Head of caudate nucleus (tissue), 42 donors: ENCODE measurements at places on chromosomes 6 and 20.

DNA sequence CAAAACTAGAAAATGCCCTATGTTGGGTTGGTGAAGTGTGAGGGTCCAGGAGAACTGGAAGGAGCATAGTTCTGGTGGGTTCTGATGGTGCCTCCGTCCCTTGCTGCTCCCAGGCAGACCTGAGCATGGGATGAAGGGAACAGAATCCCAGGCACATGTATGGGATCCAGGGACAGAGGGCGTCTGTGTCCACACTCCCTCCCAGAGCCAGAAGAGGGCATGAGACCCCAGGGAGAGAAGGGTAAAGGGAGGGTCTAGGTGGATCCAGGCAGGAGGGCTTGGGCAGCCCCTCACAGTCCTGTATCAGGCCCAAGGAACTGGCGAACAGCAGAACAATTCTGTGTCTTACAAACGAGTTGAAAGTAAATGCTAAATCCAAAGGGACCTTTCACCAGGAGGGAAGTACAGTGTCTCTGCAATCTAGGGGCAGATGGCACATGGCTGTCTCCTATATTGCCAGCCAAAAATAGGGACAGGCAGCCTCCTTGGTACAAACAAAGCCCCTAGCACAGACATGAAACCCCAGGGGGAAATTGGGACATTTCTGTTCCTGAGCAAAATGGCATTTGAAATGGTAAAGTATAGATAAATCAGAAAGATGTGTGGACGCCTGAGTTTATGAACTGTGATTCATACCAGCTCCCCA, 2.5 kb upstream of the BPIFA1 start:
- no peak for DNase-seq

DNA sequence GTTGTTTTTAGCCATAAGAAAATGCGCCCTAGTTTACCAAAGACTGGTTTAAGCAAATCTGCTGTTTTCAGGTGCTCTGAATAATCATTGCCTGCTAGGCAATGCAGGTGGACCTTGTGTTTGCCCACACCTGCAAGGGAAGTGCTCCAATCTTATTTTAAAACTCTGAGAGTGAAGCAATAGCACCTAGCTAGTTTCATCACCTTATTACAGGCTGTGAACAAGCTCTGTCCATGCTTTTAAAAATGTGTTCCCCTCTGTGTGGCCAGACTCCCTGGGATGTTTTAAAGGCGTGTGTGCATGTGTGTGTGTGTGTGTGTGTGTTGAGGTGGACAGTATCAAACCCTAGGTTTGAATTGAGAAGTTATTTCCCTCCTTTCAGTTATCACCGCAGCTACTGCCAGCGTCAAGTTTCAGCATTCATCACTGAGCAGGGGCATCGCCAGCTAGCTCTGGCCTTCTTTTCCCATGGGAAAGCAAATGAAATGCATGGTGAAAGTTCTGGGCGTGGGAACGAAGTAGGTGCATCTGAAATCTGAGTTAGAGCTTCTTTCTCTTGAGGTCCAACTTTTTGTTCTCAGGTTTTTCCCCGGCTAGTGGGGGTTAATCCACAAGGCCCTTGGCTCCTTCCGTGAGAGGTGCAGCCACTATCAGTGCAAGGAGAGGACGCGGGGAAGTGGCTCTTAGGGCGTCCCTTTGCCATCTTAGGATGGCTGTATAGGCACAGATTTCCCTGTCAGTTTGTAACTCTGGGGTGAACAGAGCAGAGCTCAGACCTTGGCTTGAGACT, 30.8 kb downstream of the DUSP22 start:
- no peak for DNase-seq

GRCh38 chr6:152099446-152100182, 292.1 kb downstream of the ESR1 start:
- no peak for DNase-seq

- no peak for DNase-seq
These were observed 181.8 kb downstream of the HIVEP2 start for GRCh38 chr6:142763205-142763604.

DNA sequence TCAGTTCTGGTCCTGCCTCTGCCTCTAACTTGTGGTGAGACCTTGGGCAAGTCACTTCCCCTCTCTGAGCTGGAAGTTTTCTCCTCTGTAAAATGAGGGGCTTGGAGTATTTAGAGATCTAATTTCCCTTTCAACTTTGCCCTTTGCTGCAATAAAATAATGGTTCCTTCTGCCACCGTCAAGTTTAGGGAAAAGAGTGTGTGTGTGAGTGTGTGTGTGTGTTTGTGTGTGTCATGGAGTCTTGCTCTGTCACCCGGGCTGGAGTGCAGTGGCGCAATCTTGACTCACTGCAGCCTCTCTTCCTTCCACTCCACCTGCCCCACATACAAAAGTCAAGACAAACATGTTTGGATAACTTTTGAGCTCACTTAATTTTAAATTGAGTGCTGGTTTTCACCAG, 39.2 kb upstream of the PIM1 start:
- no peak for DNase-seq

DNA sequence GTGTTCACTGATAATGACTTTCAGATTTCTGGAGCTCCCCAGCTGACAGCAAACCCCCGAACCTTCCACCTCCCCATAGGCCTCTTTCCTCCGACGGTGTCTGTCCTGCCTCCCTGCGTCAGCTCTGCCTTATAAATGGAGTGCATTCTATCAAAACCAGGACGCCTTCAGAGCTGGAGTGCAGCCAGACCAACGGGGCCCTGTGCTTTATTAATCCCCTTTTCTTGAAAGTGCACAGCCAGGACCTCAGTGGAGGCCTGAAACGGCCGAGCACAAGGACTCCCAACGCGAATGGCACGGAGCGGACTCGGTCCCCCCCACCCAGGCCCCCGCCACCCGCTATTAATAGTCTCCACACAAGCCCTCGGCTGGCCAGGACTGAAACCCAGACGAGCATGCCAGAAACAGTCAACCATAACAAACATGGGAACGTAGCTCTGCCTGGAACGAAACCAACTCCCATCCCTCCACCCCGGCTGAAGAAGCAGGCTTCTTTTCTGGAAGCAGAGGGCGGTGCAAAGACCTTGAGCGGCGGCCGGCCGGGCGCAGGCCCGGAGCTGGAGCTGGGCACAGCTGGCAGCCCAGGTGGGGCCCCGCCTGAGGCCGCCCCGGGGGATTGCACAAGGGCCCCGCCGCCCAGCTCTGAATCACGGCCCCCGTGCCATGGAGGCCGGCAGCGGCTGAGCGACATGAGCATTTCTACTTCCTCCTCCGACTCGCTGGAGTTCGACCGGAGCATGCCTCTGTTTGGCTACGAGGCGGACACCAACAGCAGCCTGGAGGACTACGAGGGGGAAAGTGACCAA, 42.3 kb upstream of the NAA20 start:
- DNase-seq: peak; percentile 86

DNA sequence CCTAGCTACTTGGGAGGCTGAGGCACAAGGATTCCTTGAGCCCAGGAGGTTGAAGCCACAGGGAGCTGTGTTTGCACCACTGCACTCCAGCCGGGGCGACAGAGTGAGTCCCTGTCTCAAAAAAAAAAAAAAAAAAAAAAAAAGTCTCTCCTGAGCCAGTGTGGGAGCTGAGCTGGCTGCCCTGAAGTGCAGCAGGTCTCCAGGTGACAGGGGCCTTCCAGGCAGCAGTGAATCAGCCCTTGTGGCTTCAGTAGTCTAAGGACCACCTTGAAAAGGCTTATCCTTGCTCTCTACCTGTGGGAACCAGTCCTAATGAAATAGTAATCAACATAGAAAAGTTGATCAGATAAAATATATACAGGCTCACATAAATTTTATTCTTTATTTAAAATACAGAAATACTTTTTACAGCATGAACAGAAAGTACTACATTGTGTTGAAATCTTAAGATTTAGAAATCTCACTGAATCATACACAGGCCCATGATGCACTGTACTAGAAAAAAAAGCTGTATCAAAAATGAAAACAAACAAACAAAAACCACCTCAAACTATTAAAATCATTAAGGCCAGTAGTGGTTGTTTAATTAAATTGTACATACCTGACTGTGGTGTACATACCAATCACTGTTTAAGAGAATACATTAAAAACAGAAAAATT, 128.9 kb downstream of the SCML4 start:
- DNase-seq: no peak

DNA sequence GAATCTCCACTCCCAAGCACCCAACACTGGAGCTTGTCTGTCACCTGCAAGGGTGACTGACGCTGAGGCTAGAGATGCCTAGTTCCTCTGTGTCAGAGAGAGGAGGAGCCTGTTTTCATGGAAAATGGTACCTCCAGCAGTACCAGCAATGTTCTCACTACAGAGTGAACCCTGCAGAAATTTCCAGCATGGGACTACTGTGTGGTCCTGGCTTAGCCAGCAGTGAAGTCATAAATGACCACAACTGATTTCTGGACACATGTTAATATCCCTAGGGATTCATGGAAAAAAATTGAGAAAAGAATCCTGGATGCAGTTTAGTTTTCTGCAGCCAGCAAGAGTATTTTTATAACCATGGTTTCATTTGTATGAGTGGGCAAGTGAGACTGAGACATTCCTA, 468.1 kb downstream of the CD83 start:
- DNase-seq: no peak

GRCh38 chr6:138546733-138547185, 47.5 kb upstream of the NHSL1 start:
- DNase-seq: no peak

DNA sequence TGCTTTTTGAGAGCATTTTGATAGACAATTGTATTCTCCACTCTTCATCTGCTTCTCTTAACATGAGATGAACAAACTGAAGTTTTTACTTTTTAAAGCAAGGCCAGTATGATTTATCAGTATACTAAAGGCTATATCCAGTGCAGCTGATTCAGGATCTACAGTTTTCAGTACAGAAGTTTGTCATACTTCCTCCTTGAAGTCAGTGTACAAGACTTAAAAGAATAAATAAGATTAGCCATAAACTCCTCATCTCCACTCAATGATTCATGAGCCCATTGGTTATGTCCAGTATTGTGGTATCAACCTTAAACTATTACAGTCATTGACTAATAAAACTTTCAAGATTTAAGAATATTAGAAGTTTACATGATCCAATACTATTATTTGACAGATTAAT, 374.8 kb upstream of the EPHA7 start:
- DNase-seq: no peak

DNA sequence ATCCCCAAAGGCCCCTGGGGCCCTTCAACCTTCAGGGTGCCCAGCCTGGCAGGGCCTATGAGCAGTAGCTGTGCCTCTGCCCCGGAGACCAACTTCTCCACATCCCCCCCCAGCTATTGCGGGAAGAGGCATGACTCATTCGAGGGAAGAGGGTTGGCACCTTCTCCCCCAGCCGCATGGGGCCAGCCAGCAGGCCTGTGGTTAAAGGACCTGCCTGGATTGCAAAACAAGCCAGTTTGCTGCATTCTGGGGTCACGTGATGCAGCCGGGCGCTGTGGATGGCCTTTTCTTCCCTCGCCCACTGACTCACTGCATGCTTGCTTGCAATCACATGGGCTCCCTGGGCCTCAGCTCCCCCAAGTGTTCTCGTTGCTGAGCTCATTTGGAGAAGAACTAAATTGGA, 182.5 kb downstream of the MAFB start:
- DNase-seq: peak; percentile 46

DNA sequence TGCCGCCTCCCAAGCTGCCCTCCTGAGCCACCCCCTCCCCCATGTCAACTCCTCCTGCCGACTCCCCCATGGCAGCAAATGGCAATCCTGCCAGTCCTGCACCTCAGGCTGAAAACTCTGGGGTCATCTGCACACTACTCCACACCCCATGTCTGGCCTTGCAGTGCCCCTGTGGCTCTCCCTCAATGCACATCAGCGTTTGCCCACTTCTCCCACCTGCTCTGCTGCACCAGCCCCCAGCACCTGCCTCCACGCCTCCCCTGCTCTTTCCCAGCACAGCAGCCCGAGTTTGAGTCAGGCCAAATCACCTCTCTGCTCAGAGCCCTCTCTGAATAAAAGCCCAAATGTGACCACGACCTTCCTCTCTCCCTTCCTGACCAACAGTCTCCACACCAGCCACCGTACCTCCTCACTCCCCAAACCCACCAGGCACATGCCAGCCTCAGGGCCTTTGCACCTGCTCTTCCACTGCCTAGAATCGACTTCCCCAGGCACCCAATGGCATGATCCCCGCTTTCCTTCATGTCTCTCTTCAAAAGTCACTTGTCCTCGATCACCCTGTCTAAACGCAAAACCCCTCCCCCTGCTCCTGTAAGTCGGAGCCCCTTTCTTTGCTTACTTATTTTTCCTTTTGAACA, 4.3 kb downstream of the PXDC1 start:
- peak; percentile 18 for DNase-seq

- DNase-seq: no peak
These were observed 127.8 kb downstream of the KIF16B start for GRCh38 chr20:16445482-16445881.

GRCh38 chr20:45407783-45408645, at the start of gene DBNDD2:
Gene DBNDD2, plus strand, starts transcription at chr20:45408289. Its CDS starts 179 bp downstream, at chr20:45408468.
- peak; percentile 68 for DNase-seq

- DNase-seq: no peak
These were observed 597.4 kb upstream of the HS3ST5 start for GRCh38 chr6:114940181-114940580.

- DNase-seq: no peak
These were observed 42.3 kb downstream of the IL20RA start for GRCh38 chr6:137002505-137002904.

GRCh38 chr20:47206962-47207641, 149.4 kb downstream of the ZMYND8 start:
- DNase-seq: no peak

DNA sequence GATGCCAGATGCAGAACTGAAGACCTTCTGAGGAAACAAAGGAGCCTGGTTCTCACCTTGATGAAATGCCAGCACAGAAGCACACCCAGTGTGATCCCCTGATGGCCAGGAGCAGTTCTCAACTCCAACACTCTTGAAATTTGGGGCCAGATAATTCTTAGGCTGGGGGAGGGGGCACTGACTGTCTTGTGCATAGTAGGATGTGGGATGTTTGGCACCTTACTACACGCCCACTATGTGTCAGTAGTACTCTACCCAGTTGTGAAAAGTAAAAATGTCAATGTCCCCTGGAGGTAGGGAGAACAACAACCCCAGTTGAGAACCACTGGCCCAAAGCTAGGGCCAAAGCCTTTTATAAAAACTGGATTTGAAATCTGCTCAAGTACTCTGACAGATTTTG, 398.3 kb upstream of the ARID1B start:
- DNase-seq: no peak

GRCh38 chr6:110876170-110876773, 1.7 kb downstream of the AMD1 start:
- DNase-seq: peak; percentile 85

- no peak for DNase-seq
These were observed 78.4 kb downstream of the LIN28B start for GRCh38 chr6:105035299-105035698.

DNA sequence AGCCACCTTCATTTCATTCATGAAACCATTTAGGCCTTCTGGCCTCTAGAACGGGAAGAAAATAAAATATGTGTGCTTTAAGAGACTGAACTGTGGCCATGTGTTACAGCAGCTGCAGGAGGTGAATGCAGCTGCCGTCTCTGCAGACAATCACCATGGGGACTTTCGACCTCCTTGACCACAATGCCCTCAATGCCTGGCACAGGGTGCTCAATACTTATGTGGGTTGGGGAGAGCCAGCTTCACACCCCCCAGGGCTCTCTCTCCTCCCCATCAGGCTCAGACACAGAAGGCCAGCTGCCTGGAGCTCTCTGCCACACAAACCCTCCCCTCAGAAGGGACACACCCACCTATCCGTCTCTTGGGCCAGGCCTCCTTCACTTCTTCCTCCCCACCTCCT, 43.5 kb downstream of the ANKRD60 start:
- DNase-seq: no peak
